ENCODE measurements at places on chromosomes 11 and 22.

GRCh38 chr11:72974487-72975205 is 160.4 kb downstream of the ATG16L2 start:
- no peak for DNase-seq

DNA sequence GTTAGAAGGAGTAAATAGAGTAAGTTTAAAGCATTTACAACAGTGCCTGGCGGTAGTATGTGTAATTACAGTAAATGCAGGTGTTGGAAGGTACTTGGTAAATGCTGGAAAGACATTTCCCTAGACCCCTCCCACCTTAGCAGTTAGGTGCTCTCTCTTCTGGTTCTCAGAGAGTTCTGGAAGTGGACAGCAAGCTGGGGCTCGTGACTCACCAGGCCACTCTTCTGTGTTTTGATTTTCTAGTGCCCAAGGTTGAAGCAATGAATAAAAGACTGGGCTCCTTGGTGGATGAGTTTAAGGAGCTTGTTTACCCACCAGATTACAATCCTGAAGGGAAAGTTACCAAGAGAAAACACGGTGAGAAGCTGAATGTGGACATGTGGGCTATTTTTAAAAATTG is 27.6 kb downstream of the SNU13 start:
- DNase-seq, result no peak

DNA sequence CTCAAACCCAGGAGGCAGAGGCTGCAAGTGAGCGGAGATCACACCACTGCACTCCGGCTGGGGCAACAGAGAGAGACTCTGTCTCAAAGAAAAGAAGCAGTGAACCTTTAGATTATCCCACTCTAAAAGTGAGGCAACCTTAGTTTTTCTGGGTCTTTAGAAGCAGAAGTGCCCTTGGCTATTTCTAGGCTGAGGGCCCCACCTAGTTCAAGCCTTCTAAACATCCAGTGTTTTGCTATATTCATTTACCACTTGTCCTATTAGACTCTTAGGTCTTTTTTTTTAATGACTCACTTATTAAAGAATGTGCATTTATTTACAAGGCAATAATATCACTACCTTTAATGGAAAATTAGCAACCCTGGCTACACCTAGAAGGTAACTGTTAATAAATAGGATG is 16.7 kb upstream of the EHF start:
- DNase-seq, result no peak

DNA sequence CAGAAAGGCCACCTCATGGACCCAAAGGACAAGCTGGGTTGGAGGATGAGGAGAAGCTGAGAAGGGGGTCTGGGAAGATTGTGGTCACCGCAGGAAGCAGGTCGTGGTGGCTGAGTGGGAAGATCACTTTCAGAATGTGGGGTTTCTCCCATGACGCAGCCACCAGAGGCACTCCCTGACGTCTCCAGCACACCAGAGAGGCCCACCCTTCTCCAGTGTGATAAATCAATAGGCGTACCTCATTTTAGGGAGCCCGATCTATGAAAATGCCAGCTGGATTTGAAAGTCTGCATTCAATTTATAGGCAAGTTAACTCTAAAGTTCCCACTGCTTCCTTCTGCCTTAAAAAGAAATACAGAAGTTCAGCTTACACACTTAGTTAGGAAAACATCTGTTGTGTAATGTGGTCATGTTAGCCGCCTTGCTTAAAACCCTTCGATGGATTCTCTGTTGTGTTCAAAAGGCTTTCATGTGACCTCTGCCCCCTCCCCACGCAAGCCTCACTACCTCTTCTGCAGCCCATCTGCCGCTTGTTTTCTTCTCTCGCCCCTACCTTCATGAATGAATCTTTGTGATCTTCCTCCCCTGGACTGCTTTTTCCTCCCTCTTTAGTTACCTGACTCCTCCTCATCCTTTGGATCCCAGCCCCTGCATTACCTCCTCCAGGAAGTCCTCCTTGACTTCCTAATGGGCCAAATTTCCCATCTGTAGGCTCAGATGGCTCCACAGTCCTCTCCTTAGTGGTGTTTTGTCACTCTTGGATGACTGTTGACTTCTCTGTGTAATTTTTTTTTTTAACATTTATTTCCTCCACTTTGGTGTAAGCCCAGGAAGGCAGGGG is 10.7 kb downstream of the TSPAN18 start:
- no peak for DNase-seq

GRCh38 chr11:105948918-105949590 is 73.0 kb downstream of the MSANTD4 start:
- no peak for DNase-seq

DNA sequence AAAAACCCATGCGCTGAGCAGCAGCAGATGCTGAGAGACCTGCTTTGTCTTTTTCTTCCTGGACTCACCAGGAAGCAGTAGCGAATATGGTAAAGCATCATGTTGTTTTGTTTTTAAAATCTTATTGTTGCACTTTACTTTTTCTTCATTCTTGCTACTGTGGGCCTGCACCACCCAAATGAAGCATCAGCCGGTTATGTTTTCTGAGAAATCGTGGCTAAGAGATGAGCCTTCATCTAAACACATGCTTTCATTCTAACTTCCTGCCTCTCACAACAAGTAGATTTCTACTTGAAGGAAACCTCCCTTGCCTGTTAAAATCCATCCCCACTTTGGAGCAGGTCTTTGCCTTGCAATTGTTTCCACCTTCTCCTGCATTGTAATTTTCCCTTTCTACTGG is 1025.9 kb downstream of the NTM start:
- no peak for DNase-seq

DNA sequence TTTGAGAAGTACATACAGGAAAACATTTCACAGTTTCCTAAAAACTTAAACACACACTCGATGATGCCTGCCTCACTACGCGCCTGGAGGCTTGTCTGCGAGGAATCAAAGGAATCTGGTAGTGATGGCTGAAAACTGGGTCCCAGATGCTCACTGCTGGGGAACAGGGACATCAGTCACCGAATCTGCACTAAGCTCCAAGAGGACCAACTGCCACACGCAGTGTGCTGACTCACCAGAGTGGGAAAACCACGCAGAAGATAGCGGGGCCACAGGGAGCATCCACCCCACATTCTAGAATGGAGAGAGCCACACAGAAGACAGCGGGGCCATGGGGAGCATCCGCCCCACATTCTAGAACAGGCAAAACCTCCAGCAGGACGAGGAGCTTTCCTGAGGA is 24.3 kb upstream of the MOB2 start:
- DNase-seq, result no peak

DNA sequence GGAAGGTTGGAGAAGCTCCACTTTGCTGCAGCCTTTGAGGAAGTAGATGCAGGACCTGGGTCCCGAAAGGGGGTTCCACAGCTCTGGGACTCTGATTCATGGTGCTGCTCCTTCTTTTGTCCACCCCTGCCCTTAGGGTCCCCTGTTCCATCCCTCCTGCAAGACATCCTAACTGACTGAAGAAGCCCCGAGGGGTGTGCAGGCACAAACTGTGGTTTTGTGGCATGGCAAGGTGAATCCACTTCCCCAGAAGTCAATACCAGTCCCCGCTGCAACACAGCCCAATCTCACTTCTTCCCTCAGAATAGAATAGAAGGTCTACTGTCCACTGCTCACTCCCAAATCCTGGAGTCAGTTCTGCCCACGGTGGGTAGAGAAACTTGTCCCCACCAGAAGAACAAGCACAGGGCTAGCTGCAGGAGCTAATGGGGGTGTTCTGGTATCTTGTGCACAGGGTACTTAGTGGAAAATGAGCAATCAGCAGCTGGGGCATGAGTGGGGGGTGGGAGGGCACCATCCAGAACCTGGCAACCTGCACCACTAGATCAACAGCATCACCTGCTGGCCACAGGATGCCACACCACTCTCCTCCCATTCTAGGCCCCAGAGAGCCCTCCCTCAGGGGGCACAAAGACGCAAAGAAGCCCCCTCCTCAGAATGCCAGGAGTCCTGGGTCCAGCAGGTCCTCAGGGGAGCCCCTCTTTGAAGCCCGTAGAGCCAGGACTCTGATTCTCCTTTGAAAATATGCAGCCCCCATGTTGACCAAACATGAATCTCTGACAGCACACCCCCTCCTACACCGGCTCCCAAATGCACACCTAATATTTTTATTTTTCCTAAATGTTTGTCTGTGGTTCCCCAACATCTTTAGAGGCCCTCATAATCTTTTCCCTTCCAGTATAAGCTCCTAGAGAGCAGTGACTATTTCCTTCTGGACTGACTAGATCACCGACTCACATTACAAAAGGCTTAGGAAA is 14.1 kb downstream of the SPATA19 start:
- DNase-seq, result no peak

GRCh38 chr11:84117394-84117793 is 831.2 kb upstream of the CCDC90B start:
- no peak for DNase-seq

DNA sequence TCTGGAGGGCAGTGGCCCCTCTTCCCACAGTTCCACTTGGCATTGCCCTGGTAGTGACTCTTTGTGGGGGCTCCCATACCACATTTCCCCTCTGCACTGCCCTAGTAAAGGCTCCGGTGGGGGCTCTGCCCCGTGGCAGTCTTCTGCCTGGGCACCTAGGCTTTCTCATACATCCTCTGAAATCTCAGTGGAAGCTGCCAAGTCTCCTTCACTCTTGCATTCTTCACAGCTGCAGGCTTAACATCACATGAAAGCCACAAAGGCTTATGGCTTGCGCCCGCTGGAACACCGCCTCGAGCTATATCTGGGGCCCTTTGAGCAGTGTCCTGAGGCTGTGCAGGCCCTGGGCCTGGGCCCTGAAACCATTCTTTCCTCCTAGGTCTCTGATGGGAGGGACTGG is 25.3 kb downstream of the PLEKHB1 start:
- DNase-seq, result no peak

DNA sequence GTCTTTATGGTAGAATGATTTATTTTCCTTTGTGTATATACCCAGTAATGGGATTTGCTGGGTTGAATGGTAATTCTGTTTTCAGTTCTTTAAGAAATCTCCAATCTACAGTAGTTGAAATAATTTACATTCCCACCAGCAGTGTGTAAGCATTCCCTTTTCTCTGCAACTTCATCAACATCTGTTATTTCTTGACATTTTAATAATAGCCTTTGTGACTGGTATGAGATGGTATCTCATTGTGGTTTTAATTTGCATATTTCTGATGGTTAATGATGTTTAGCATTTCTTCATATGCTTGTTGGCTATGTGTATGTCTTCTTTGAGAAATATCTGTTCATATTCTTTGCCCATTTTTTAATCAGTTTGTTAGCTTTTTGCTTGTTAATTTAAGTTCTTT is 901.2 kb downstream of the METTL15 start:
- no peak for DNase-seq

Measured in NCI-H446 (cell line).